Posterior vena cava (tissue), 2 donors: ENCODE measurements at places on chromosomes 3 and 15.

DNA sequence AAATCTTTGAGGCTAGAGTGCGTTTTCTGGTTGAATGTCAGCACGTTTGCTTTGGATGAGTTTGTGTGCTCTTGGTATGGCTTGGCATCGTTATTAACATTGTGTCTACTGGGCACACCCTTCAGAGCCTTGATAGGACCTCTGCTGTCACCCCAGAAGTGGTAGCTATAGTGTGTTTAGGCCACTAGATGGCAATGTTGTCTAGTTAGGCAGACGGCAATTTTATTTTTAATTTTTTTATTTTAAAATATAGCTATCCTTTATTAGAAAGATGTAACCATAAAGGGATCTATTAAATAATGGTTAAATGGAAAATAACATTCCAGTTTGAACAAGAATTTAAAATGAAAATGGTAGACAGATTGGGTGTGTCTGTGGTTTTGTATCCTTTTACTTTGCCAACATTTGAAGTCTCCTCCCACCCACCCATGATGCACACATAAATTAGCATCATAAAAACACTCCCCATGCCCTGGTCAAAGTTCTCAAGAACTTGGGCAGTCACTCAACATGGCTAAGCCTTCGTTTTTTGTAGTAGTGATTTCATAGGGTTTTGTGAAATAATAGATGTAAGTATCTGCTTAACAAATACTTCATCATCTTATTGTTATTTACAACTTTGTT lies 200.7 kb downstream of the KCNH8 start:
- no peak for DNase-seq

GRCh38 chr3:50297896-50298725 lies 1.1 kb downstream of the HYAL3 start:
- no peak for DNase-seq

DNA sequence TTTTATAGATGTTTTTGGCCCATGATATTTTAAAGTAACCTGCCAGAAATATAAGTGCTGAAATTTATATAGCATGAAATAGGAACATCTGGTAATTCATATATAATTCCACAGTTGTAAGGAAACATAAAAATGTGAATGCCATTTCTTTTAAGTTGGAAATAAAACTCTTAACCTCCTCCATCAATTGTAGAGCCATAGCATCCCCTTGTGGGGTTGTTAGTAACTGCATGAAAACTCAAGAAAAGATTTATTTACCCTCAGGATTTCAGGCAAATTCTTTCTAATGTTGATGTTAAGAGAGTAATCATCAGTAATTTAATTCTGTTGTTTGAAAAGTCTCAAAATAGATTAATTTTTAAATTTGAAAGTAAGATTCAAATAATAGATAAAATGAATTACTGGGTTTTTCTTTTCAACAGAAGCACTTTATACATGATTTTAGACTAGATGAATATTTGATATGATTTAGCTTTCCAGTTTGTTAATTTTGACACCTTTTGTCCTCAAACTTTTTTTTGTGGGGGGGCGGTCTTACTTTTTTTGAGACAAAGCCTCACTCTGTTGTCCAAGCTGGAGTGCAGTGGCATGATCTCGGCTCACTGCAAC lies 74.7 kb downstream of the RASA2 start:
- DNase-seq, result no peak

DNA sequence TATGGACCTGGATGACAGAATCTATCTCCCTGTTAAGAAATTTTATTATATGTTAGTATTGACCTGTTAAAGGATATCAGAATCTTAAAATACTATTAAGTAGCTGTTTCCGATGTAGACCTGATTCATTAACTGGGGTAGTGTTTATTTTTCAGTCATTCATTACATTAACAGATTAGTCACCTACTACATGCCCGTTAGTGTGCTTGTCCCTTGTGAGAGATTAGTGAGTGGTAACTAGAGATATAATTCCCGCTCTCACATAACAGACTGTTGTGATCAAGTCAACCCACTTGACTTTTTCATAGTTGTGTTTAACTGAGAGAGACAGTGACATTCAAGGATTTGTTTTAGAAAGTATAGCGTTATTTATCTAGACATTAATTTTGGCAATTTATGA lies 166.8 kb downstream of the TCF12 start:
- no peak for DNase-seq

DNA sequence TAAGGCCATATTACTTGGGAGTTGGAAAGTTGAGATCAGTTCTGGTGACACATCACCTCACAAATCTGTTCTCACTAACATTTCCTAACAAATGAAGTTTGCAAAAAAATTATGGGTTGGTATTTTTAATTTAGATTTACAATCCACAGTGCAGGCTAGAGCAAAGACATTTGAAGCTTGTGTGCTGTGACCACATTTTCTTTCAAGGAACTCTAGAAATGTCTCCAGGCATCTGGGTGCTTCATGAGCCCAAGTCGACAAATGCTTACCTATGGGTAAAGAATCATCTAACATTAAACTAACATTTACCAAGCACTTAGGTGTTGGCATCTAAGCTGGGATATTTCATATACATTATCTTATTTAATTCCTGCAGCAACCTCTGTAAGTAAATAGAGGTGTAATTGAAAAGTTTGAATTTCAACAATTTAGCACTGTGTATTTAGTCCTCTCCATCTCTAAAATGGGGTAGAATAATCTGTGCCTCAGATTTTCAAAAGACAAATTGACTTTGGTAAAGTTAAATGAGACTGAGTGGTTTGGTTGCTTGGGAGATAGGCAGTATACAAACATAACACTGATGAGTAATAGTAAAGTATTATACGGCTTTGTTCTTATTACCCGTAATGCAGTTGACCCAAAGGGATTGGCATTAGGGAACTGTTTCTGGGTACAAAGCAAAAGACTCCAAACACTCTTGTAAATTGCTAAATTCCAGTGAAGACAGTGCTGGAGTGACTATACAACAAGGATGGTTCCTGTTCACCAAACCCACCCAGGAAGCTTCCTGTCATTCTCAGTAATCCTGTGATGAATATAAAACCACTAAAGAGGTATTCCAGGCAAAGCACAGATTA lies 162.5 kb downstream of the TPRG1 start:
- DNase-seq, result no peak

DNA sequence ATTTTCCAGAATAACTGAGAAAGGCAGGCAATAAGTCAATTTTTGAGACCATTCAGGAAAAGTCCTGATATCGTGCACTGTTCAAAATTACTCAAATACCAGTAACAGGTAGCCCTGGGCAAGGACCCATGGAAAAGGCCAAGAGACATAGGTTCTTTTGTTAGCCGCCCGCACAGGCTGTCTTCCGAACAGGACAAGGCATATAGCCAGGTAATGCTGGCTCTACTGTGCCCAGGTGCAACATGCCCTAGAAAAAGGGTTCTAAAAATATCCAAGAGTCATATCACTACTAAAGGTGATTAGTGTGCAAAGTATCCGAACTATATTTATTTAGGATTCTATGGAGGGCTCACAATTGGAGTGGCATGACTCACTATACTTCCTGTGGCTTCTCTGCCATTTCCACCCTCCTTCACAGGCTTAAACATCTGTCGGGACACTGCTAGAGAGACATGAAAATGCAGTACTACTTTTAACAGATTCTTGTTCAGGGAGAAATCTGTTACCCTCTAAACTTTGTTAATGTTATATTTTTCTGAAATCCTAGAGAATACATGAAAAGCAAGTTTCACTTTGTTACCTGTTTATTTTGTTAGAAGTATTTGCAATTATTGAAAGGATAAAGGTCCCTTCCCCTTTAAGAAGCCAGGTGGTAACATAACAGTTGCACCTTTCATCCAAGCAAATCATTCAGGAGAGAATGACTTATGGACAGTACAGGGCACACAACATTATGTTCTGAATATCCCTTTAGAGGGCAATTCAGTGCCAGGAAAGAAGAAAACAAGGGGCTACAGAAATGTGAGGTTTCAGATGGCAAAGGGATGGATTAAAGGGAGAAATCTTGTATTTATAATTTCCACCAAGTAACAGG lies 293.3 kb upstream of the THBS1 start:
- DNase-seq, result no peak

GRCh38 chr15:69391046-69391757 lies 22.9 kb upstream of the KIF23 start:
- no peak for DNase-seq
